ENCODE measurements at places on chromosomes 1 and 21.
A peak's percentile ranks its signal among the peaks of the same experiment; 100 is the strongest.

GRCh38 chr1:30762152-30762929, 4.8 kb upstream of the LAPTM5 start:
- no peak for DNase-seq

- no peak for DNase-seq
Measured at GRCh38 chr1:99964806-99965205, 5.0 kb upstream of the SLC35A3 start.

GRCh38 chr1:206050655-206051235, 2.2 kb upstream of the RHEX start:
- peak; percentile 47 for DNase-seq

DNA sequence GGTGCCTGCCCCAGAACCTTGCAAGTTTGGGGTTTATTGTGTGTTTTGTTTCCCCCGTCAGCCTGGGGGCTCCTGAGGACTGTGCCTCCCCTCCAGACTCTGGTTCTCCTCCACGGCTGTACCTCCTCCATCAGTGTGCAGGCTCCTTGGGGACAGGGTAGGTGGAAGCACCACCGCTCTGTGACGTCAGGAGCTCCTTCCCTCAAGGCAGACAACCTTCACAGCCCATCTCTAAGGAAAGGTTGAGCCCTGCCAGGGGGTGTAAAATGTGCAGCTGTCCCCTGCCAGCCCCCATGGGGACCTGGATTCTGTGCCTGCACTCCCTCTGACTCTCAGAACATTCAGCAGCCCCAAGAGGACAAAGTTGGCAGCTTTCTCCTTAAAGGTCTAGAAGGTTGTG, 465 bp upstream of the HSPB7 start:
- DNase-seq = no peak

DNA sequence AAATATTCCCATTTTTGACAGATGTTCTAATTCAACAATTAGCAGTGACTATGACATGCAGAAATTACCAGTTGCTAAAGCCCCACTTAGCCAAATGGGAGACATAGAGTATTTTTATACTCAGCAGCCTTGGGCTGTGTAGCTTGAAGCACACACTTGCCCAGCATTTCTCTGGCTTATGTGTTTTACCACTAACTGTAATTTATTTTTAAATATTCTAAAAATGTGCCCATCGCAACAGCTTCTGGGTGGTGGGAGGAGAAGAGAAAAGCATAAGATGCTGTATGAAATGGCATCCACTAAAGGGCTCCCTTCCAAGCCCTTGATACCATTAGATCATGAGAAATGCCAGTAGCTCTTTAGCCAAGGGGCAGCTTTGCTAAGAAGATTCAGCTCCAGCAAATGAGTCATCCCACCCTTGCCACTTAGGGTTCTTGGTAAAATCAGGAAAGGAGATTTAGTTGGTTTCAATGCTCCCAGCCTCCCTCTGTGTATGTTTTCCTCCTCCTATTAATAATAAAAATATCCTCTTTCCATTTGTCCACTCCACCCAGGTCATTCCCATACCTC, 462.7 kb upstream of the DEPDC1 start:
- DNase-seq = no peak

DNA sequence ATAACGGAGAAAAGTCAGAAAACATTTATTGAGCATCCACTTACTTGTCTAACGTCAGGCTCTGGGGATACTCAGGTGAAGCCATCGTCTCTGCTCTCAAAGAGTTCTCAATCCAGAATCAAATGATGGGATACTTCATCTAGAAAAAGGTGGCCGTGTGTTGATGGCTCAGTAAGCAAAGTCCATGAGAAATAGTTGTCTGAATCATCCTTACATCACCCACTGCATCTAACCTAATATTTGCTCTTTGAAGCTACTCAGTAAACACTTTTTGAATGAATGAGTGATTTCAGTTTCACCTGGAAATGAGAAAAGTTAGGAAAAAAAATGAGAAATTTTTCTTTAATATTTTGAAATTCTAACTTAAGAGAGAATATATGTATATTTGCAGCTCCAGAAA, 155.3 kb upstream of the PKN2 start:
- no peak for DNase-seq

DNA sequence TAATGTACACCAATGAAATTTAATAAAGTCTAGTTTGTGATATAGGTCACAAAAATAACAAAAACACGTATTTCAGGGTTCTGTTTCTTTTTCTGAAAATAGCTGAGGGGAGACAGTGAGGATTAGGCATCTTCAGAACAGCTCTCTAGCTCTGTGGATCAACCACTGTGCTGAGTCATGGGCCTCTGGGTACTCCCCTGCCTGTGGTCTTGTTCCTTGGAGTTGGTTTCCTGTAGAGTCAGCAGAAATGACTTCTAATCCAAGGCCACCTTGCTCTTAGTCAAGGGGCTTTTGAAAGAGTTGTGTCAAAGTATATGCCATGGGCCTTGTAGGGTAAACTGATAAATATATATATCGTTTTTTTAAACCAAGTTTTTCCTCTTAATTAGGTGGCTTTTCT, 141.8 kb upstream of the ZRANB2 start:
- DNase-seq = no peak

DNA sequence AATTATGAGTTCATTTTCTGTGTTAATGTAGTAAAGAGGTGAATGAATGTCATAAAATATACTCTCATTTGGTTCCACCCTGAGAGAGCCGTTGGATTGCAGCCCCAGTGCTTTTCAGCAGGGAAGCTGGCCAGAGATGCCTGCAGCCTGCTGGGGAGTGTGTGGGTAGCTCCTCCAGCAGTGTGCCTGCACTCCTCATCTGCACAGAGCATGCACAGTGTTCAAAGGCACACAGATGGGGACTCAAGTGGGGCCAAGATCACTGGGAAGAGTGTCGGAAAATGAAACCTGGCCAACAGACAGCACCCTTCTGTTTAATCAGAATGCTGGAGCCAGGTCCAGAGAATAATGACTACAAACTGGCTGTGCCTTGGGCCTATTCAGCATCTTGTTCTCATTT, 206.8 kb downstream of the ST6GALNAC3 start:
- no peak for DNase-seq

DNA sequence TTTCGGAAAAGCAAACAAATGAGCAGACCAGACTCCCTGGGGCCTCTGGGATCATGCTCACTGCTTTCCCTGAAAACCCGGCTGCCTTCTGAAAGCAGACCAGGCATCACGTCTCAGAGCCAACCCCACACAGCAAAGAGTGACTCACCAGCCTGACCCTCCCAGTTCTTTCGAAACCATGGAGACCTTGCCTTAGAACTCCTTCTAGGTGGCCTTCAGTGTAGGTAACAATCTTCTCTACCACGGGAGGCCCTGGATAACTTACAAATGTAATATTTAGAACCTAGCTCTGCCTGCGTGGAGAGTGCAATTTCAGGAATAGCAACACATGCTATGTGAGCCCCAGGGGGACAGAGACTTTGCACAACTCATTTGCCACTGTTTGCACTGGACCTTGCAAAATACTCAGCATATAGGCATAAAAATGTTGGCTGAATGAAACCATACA, 105.2 kb downstream of the SUSD4 start:
- no peak for DNase-seq

DNA sequence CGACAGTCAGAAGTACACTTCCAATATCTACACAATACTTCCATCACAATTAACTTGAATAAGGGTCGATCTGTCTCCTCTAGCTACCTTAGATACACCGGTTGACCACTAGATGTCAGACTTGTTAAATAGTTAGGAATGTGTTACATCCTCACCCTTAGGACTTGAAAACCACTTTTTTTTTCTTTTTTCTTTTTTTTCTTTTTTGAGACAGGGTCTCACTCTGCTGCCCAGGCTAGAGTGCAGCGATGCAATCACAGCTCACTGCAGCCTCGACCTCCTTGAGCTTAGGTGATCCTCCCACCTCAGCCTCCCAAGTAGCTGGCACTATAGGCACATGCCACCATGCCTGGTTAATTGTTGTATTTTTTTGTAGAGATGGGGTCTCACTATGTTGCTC, 120.4 kb upstream of the GREM2 start:
- no peak for DNase-seq

DNA sequence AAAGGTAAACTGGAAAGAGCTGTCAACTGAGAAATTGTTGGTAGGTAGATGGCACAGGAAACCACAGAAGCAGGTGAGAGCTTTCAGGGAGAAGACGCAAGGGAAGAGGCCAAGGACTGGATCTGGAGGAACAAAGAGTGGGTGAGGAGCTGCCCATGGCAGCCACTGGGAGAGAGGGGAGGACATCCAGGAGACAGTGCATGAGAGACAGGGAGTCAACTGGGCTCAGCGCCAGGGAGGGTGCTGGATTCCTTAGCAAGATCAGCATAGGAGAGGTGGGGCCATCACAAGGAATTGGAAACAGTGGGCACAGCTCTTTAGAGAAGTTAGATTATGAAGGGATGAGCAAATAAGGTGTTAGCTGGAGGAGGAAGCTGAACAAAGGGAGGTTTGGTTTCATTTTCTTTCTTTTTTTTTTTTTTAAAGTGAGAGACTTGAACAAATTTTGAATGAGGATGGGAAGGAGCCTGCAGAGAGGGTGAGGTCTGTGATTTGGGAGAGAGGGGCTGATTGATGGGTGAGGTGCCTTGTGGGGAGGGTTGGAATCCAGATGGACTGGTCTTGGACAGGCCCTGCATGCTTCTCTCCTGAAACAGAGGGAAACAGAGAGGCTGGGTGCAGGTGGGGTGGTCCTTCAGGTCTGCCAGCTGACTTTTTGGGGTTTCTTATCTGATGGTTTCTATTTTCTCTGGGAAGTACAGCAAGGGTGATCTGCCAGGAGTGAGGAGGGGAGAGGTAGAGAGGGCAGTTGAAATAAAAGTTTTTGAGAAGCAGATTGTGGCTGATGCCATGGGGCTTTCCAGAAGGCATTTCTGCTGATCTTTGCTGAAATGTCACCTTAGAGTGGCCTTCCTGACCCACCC, 5.4 kb downstream of the CYP4B1 start:
- no peak for DNase-seq

- no peak for DNase-seq
Measured at GRCh38 chr1:86153836-86154235, 2.7 kb downstream of the COL24A1 start.

GRCh38 chr1:200405264-200405663, 4.6 kb downstream of the ZNF281 start:
- no peak for DNase-seq

DNA sequence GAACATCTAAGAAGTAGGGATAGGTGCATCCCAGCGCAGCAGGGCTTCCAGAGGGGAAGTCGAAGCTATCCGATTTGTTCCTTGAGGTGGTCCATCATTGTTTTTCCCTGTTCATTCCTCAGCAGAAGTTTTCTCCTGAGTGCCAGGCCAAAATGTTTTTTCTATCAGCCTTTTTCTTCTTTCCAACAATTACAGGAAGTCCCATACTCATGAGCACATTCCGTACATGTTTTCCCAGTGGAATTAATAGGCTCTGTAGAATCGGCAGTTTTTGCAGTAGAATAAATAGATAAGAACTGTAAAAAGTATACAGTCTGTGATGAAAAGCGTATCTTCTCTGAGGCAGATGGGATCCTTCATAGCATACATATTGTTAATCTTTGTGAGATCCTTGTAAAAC, 24.8 kb downstream of the CD101 start:
- DNase-seq = no peak

DNA sequence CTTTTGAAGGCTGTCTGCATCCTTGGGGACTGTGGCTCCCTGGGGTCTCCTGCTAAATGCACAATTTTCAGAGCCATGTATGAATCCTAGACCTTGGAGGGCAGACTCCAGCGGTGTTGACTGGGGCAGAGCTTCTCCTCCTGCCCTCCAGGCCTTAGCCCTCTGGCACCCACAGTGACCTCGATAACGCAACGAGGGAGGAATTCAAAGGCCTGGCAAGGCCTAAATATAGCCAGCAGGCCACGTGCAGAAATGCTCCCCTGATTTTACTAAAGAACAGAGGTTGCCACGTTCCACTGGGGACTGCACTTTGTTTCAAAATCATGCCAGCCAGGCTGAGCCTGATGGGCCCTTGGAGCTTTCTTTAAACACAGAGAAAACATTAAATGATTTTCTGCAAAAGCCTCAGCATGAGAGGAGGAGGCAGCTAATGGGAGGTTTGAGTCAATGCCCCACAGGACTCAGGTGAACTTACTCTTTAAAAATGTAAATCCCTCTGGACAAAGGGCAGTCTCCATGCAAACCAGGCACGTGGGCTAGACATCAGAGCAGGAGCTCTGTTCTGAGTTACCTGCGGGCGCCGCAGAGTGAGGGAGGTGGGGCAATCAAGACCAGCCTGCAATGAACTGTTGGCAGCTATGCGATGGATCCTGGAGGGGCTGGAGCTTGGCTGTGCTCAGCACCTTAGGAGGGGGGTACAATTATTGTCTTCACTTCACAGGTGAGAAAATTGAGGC, 28.0 kb downstream of the GRIK3 start:
- DNase-seq = no peak

- no peak for DNase-seq
Measured at GRCh38 chr1:193462629-193463320, 276.4 kb upstream of the B3GALT2 start.

GRCh38 chr1:202085682-202086373, 36.9 kb upstream of the GPR37L1 start:
- no peak for DNase-seq

DNA sequence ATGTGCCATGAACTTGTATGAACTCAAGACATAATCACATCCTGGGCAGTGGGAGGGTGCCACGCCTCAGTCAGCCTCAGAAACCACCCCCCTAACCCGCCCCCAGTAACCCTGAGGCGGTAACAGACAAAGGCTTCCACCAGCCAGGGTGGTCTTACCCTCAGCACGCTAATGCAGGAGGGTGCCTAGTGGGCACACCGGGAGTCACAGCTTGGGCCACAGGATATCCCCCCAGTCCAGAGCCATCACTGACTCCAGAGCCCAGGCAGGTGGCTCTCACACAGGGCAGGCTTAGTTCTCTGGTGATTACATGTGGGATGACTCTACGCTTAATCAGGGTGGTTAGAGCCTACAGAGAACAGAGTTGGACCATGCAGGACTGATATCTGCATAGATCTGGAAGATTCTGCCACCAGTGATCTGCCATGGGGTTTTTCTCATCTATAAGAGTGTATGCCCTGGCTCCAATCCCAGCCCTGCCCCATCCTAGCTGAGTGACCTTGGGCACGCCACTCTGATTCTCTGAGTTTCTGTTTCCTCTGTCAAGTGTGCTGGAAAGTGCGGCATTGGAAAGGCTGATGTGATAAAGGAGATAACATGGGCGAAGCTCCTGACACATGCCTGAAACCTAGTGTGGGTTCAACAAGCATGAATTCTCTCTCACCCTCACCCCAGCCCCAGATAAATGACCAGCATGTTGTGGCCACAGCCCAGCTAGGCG, 27.3 kb downstream of the OPTC start:
- no peak for DNase-seq

- no peak for DNase-seq
Measured at GRCh38 chr1:247286134-247286670, 30.3 kb downstream of the VN1R5 start.

DNA sequence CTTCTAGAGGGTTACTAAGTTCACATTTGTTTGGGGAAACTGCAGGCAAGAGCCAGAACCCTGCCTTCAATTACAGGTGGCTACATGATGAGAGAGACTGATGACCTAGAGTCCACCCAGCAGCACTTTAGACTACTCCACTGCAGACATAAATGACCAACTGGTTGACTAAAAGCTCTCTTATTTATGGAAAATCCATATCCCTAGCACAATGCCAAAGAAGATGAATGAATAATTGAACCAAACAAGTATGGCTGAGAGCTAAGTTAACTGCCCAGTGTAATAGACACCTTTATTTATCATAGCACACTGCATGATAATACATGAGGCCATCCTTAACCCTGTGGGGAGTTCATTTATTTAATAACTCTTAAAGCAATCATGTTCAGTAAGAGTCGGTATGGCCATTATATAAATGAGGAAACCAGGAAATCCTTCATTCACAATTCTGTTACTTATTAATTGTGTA, 60.4 kb downstream of the IL12RB2 start:
- no peak for DNase-seq

- DNase-seq = no peak
Measured at GRCh38 chr21:33067457-33067856, 2.5 kb upstream of the OLIG1 start.
